ENCODE measurements at places on chromosomes 12 and 14. TPM values are rescaled to one million over a fixed set of nuclear protein-coding genes. Genes with fewer than 3 reads are reported as not detected.

DNA sequence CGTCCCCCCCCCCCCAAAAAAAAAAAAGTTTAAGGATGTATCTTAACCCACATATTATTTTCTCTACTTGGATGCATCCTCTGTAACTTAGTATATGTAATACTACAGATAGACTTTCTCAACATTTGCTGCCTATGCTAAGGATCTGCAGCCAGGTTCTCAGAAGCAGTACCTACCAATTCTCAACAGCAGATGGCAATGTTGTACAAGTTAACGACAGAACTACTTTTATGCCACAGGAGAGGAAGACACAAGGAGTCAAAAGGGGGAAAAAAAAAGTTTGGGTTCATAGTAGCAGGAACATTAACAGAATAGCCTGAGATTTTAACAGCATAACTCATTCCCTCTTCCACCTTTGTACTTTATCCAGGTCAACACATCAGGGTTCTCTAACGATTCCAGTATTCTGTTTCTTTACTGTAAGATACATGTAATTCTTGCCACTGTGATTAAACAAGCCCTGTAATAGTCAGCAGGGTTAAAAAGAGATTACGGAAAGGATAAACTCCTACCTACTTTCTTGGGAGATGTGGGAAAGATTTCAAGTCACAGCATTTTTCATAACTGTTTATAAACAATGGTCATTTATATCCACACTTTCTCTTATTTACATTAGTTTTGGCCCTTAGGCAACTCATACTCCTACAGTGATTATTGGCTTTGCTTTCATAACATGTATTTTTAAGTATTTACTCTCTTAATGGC lies 5.7 kb upstream of the NEK9 start:
- no peaks in the 10 kb centered on the region for H3K27me3 ChIP-seq
- H3K4me1 ChIP-seq = no peaks in the 10 kb centered on the region
- peaks cover 24% of the 10 kb centered on the region for H3K36me3 ChIP-seq

DNA sequence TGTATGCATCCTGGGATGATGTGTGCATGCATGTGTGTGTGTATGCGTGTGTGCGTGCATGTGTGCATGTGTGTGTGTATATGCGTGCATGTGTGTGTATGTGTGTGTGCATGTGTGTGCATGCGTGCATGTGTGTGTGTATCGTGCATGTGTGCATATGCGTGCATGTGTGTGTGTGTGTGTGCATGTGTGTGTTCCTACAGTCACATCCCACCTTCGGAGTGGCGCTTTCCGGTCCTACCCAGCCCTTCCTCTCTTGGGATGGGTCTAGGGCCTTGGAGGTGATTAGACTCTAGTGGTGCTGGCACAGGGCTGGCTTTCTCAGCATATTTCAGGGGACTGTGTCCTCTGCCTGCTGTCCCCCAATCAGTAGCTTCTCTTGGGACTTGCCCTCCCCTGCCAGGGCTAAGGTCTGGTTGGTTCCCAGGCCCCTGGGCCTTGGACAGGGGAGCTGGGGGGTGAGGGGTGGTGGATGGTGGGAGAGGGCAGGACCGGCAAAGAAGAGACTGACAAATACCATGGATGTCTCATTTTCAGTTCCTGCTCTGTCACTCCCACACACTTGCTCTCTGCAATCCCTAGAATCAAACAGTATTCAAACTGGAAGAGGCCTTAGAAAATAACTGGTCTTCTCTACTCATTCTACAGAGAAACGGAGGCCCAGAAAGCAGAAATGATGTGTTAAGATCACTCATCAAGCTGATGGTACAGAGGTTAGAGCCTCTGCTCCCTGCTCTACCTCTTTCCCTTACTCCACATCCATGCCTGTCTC lies 21.9 kb upstream of the FAIM2 start:
- no peak overlapping the region for H3K27ac ChIP-seq
- no peaks in the 10 kb centered on the region for H3K36me3 ChIP-seq
- DNase-seq = no peak
- no peaks in the 10 kb centered on the region for H3K27me3 ChIP-seq
- H3K4me3 ChIP-seq = no peak overlapping the region

The SERPINA1 gene
- total RNA-seq = 28.8 TPM

The TRIM9 gene
- total RNA-seq = 0.31 TPM

The ACOT4 gene
- total RNA-seq = 0.69 TPM

GRCh38 chr12:40946612-40947194 lies 241.4 kb upstream of the PDZRN4 start:
- H3K4me1 ChIP-seq = no peaks in the 10 kb centered on the region
- DNase-seq = peak; percentile 5
- no peak overlapping the region for H3K4me3 ChIP-seq

DNA sequence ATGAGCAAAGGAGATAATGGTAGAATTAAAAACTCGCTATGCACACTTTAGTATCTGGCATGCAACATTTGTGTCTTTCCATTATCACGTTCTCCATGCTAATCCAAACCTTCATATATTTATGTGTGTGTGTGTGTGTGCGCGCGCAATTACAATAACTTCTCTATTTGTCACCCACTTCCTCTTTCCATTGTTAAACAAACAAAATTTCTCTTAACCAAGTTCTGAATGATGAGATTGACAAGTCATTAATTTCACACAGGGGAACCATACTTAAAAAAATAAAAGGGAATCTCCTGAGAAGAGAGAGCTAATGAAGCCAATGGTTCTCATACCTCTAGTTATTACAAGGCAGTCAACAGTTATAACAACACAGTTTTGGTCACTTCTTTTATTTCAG lies 575.9 kb upstream of the MDGA2 start:
- H3K27me3 ChIP-seq = no peaks in the 10 kb centered on the region
- H3K36me3 ChIP-seq = no peaks in the 10 kb centered on the region
- no peak overlapping the region for H3K27ac ChIP-seq
- no peak for DNase-seq
- H3K4me3 ChIP-seq = no peak overlapping the region
- no peaks in the 10 kb centered on the region for H3K4me1 ChIP-seq

The TAS2R30 gene
- total RNA-seq = 5.3 TPM

- no peaks in the 10 kb centered on the region for H3K4me1 ChIP-seq
- no peaks in the 10 kb centered on the region for H3K36me3 ChIP-seq
- H3K27me3 ChIP-seq = no peaks in the 10 kb centered on the region
- H3K4me3 ChIP-seq = no peak overlapping the region
- no peak overlapping the region for H3K27ac ChIP-seq
These were observed 244.4 kb downstream of the ZFP36L1 start for GRCh38 chr14:68548194-68549076.

DNA sequence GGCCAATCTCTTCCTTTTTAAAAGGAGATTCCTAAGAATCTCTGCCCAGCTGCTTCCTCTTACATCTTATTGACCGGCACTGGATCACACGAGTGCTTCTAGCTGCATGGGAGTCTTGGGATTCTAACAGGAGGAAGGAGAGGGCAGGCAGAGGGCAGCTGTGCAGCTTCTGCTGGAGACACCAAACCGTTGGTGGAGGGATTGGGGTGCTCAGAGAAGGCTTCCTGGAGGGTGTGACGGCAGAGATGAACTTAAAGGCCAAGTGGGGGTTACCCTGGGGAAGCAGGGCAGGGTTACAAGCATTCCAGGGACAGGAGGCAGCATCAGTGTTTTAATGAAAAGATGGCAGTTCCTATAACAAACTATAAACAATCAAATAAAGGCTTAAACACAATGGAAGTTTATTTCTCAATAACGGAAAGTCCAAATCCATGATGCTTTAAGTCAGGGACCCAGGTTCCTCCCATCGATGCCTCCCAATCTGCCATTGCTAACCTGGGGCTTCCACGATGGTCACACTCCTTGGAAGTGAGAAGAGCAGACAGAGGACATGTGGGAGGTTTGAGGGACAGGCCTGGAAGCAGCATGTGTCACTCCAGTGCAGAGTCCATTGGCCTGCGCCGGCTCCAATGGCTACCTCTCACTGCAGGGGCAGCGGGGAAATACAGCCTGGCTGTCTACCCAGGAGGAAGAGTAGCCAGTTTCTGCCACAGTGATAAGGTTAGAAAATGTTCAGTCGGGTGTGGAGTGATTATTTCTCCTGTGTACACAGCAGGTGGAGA lies 53.1 kb upstream of the DDX11 start:
- H3K4me1 ChIP-seq = no peaks in the 10 kb centered on the region
- DNase-seq = no peak
- H3K27ac ChIP-seq = no peak overlapping the region
- H3K4me3 ChIP-seq = no peak overlapping the region
- H3K36me3 ChIP-seq = no peaks in the 10 kb centered on the region

DNA sequence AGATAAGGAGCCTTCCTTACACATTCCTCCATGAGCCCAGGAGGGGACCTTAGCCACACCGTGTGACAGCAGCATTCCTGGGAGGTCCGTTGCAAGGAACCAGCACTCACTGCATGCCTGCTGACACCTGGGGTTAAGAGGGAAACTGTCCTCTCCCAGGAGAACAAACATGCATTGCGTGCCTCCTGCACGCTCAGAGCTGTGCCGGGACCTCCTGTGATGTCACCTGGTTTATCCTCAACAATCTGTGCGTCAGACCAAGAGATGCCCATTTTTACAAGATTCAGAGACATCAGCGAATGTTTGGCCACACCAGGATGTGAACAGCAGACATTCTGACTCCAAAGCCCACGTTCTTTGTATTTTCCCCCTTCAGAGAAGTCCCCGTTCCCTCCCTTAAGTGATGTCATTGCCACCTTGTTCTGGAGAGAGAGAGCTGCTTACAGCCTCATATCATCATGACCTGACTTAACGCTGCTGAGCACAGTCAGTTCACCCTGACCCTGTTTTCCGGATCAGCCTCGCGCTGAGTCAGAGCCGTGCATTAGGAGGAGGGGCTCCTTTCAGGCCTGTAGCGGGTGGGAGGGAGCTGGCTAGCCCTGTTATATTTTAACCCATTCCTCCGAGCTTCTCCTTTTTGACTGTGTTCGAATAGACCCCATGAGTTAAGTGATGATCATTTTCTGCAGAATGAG lies 36.2 kb downstream of the TMEM120B start:
- peak overlapping the region; percentile 14 for H3K27ac ChIP-seq
- no peak overlapping the region for H3K4me3 ChIP-seq
- no peaks in the 10 kb centered on the region for H3K4me1 ChIP-seq
- no peaks in the 10 kb centered on the region for H3K27me3 ChIP-seq
- no peaks in the 10 kb centered on the region for H3K36me3 ChIP-seq

The KHNYN gene
- total RNA-seq = 139 TPM

The ABCC9 gene
- not detected for total RNA-seq

DNA sequence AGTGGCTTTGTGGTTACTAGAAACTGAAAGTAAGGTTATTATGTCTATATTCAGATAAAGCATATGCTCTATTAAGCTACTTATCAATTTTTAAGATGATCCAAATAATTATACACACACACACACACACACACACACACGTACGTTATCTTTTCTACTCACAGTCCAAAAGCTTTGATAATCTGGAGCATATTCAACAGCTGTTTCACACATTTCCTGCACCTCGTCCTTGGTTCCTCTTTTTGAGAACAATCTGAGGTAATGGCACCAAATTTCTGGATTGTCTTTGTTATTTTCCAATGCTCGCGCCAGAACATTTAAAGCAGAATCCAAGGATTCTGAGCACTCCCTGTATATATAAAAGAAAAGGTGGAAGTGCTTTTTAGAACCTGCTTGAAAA lies 37.5 kb downstream of the ZFC3H1 start:
- no peaks in the 10 kb centered on the region for H3K4me1 ChIP-seq
- H3K36me3 ChIP-seq = peaks cover 85% of the 10 kb centered on the region
- peak overlapping the region; percentile 15 for H3K27ac ChIP-seq
- H3K27me3 ChIP-seq = no peaks in the 10 kb centered on the region

The KRT74 gene
- 1.1 TPM for total RNA-seq

DNA sequence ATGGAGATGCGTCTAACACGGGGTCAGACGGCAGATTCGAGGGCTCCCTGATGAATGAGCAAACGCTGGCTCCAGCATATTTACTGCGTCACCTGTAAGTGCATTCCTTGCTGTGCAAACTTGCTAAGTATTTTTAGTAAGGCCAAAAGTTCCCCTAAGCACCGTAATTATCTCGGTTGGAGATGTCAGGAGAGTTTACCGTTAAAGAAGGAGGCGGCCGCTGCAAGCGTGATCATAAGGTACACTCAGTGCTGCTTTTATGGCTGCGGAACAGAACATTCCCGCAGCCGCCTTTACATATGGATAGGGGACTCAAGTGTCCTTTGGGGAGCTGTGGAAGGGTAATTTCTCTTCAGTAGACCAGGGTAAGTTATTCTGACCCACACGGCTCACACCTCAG lies 175.6 kb downstream of the GLT1D1 start:
- H3K36me3 ChIP-seq = no peaks in the 10 kb centered on the region
- no peak overlapping the region for H3K4me3 ChIP-seq
- DNase-seq = no peak
- no peak overlapping the region for H3K27ac ChIP-seq
- H3K27me3 ChIP-seq = no peaks in the 10 kb centered on the region

GRCh38 chr12:91591639-91591987 lies 409.0 kb upstream of the DCN start:
- no peaks in the 10 kb centered on the region for H3K4me1 ChIP-seq
- H3K4me3 ChIP-seq = no peak overlapping the region
- H3K27me3 ChIP-seq = no peaks in the 10 kb centered on the region
- no peak overlapping the region for H3K27ac ChIP-seq

DNA sequence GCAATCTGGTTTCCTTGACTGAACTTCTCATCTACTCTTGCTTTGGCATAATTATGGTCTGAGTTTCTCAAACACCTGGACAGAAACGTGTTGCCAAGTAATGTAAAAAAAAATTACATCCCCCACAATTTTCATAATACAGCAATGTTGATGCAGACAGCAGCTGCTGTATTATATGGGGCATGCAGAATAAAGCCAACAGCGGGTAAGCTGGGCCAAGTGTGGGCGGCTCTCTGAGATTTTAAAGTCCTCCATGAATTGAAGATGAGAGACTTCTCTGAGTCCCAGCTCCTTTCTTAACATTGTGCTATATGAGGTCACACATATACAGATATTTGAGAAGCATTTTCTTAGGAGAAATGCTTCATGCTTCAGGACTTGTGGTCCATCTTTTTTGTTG lies 881.2 kb downstream of the GALC start:
- no peak overlapping the region for H3K4me3 ChIP-seq
- no peaks in the 10 kb centered on the region for H3K36me3 ChIP-seq
- no peaks in the 10 kb centered on the region for H3K4me1 ChIP-seq
- no peak overlapping the region for H3K27ac ChIP-seq
- DNase-seq = no peak

All from naive thymus-derived CD4-positive, alpha-beta T cell (primary cell).